MM.1S (cell line): ENCODE measurements at places on chromosomes 2 and 18.
A peak's percentile ranks its signal among the peaks of the same experiment; 100 is the strongest.

GRCh38 chr2:105235388-105236059, 6.0 kb upstream of the GPR45 start:
- DNase-seq: peak; percentile 74

GRCh38 chr2:73925033-73925704, 1.5 kb upstream of the DGUOK start:
- DNase-seq: peak; percentile 21

DNA sequence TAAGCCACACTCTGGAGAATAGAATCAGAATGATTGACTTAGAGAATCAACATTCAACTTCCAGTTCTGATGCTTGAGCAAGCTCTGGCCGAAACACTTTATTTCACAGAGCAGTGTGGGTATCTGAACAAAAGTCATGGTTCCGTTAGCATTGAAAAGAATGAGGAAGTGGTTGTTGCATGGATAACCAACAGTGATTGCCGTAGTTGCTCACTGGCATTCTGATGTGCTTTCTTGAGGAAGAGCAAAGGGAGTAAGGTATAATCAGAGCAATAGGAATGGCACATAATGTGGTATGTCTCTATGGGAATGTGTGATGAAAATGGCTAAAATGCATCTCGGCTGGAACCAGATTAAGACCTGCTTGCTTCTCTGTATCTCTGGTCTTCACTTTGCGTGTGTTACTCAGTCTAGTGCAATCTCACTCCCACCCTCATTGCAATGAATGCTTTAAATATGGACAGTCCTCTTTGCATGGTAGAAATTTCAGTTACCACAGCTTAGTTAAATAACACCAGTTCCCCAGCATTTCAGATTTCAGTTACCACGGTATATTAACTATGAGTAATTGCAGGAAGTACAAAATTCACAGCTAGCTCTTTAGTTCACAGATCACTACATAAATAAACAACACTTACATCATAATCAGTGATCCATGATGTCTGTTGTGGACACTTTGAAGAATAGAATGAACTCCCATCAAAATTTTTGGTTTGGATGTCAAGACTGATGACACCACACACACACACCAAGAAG, 7.8 kb upstream of the RAB12 start:
- DNase-seq: no peak

DNA sequence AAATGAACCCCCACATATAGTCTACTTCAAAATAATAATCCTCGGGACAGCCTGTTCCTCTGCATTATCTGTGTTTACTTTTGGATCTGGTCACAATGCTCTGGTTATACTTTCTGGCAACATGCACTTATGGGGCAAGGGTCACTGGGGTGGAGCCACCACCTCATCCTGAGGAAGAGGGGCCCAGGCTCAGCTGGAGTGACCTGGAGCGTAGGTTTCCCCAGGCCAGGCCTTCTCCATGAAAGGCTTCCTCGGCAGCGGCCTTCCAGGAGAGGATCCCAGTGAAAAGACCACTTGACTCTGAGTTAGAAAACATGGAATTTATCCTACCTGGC, 237.4 kb downstream of the SETBP1 start:
- no peak for DNase-seq

GRCh38 chr2:62768615-62769014, 63.1 kb downstream of the EHBP1 start:
- DNase-seq: no peak

- no peak for DNase-seq
These were observed 41.3 kb downstream of the LHCGR start for GRCh38 chr2:48714245-48714644.

DNA sequence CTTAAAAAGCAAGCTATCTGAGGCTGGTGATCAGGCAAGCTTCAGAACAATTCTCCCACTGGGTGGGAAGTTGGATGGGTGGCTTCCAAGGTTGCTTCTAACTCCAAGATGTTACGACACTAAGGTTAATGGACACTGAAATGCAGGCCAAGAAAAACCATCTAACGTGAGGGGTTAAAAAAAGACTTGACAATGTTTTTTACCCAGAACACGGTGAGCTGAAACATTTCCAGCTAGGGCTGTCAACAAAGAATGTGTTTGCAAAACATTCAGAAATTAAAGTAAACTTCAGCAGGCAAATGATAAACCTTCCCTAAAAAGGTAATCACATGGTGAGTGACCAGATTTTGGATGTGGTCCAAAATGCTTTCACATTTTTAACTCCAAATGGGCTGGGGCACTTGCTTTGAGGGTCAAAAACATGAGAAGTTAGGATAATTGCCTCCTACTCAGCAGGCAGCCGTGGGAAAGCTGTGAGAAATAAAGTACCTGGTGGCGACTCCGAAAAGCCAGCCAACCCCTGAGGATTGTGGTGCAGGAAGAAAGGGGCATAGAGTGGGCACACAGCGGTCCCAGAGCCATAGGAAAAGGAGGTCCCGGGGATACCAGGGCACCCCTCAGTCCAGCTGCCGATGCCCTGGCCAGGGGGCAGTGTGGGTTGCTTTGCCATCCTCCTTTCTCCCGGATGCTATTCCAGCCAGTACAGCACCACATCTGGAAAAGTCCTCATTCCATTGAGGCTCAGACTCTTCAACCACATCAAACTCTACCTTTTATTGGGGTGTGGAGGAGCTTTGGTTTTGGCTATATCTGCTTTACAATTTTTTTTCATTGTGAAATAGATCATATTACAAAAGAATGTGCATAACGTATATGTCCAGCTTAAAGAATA, 90.0 kb upstream of the ATL2 start:
- no peak for DNase-seq

DNA sequence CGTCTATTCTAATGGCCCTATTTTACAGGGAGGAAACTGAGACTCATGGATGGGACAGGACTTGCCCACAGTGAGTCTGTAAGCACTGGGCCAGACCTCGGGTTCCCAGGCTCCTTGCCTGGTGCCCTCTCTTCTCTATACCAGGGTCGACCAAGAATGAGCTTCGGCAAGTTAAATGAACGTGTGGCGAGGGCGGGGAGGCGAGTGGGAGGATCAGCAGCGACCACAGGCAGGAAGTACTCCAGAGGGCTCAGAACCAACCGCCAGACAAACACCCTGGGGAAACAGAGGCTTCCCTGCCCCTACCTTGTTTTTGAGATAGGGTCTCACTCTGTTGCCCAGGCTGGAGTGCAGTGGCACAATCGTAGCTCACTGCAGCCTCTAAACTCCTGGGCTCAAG, 177.7 kb upstream of the SMAD2 start:
- DNase-seq: no peak

DNA sequence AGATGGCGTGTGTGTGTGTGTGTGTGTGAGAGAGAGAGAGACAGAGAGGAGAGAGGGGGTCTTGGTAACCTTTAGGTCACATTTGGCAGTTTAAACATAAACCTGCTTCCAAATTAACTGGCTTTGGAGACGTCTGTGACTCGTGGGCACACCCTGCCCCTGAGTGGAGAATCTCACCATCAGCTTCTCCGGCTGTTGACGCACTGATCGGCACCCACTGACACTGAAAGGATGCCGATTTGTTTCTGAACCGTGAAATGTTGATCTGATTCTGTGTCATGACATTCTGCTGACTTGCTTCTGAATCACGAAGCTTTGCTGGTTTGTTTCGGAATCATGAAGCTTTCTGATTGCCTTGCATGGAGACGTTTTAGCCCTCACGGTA, 114.7 kb downstream of the RTP5 start:
- no peak for DNase-seq

GRCh38 chr18:42707080-42707479, 408.4 kb downstream of the RIT2 start:
- DNase-seq: no peak

DNA sequence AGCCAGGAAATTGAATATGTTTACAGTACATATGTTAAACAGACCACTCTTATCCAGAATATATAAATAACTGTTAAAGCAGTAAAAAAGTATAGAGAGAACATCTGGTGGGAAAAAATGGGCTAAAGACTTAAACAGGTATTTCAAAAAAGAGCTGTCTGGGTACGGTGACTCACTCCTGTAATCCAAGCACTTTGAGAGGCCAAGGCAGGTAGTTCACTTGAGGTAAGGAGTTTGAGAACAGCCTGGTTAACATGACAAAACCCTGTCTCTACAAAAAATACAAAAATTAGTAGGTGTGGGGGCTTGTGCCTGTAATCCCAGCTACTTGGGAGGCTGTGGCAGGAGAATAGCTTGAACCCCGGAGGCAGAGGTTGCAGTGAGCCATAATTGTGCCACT, 171.4 kb upstream of the FSIP2 start:
- DNase-seq: no peak

GRCh38 chr18:33804258-33804657, 226.2 kb downstream of the ASXL3 start:
- DNase-seq: no peak

- no peak for DNase-seq
These were observed 85.9 kb upstream of the KLF7 start for GRCh38 chr2:207251573-207252192.

DNA sequence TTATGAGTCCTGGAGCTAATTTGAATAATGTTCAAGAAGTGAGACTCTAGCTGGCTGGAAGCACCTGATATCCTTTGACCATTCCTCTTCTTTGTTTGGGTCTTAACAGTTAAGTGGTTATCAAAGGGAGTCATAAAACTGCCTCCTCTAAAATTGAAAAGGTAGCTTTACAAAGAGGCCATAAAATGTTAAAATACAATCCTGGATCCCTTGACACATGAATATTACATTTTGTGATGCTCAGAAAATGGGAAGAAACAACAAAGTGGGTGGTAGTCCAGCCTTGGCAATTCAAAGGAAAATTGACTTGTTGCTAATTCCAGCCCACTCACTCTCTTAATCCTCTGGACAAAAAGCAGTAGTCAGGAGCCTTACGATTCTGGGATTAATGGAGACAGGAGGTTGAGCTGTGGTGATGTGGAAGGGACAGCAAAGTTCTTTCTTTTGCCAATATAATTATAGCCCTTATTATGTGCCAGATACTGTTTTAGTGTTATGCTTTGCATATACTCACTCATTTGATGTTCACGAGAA, 339.2 kb downstream of the PDE11A start:
- DNase-seq: no peak

GRCh38 chr2:28449488-28450395, 46.1 kb upstream of the PLB1 start:
- no peak for DNase-seq

DNA sequence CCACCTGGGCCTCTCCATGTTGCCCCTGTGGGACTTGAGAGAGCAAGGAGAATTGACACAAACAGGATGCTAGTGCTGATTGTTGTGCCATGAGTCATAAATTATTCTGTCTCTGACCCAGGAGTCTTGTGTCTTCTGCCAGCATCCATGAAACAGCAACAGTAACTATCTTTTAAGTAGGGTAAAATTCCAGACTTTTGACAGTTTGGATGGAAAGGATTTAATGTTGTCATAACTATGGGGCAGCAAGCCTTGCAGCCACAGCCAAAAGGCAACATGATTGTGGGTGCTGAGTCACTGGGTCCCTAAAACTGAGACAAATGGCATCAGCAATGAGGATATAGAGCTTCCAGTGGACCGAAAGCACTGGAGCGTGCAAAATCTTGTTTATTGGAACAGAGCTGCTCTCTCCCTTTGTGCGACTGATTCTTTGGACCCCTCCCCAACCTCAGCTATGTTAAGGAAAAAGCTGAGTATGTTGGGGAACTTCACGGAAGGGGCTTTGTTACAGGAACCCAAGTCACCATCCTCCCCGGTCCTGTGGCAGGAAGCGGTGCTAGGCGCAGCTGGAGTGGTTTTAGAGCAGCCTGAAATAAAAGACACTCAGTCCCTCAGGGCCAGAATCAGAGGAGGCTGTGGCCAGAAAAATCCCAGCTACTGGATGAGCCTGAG, 9.6 kb upstream of the ITPRIPL1 start:
- DNase-seq: no peak

GRCh38 chr2:101052147-101052546, 50.1 kb downstream of the RPL31 start:
- peak; percentile 66 for DNase-seq

DNA sequence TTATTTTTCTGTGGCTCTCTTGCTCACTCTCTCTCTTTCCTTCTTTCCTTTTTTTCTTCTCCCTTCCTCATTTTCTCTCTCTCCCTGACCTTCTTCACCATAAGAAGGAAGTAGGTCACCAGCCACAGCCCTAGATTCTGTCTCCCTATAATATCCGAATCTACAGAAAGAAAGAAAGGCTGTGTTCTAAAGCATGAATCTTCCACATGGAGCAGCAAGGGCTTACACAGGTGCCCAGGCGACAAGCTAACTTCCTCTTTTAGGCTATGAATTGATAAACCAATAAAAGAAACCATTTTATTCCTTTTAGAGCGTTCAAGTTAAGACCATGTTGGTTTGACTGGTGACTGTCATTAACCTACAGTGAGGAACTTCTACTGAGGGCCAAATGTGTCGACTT, 49.3 kb downstream of the CACNB4 start:
- no peak for DNase-seq

DNA sequence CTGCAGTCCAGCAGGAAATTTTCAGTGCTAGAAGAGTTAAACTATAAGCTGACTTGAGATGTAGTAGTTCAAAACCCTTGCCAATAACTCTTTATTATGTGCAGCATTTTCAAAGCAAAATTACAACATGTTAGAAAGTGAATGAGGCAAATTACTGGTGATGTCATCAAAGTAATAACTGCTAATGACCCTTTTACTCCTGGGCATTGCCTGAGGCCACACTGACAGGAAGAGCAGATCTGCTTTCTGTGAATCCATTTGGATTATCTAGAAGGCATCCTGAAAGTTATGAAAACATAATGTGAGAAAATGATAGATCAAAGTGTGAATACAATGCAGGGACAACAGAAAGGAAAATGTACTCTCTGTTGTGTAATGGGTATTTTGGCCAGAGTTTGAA, 139.6 kb upstream of the TRIB2 start:
- DNase-seq: no peak

- DNase-seq: no peak
These were observed 388.3 kb downstream of the NBAS start for GRCh38 chr2:15172825-15173224.

GRCh38 chr18:77481541-77481940, 231.9 kb downstream of the GALR1 start:
- no peak for DNase-seq

DNA sequence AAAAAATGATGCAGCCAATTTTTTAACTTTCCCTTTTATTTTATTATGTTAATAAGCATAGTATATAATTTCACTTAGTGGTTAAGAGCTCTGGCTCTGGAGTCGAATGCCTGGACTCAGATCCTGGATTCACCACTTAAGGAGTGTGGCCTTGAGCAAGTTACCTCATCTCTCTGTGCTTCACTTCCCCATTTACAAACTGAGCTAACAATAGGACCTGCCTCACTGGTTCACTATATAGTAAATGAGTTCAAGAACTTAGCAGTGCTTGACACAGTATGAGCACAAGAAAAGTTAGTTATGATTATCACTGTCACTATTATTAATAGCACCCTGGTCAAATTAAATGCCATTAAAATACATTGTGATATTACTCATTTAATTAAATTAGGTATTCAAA, 30.6 kb downstream of the SCN3A start:
- no peak for DNase-seq
